T-helper 1 cell (primary cell): ENCODE measurements at places on chromosomes 7 and 10.
A peak's percentile ranks its signal among the peaks of the same experiment; 100 is the strongest.

GRCh38 chr10:131162866-131163843, 148.4 kb downstream of the TCERG1L start:
- DNase-seq, result no peak

DNA sequence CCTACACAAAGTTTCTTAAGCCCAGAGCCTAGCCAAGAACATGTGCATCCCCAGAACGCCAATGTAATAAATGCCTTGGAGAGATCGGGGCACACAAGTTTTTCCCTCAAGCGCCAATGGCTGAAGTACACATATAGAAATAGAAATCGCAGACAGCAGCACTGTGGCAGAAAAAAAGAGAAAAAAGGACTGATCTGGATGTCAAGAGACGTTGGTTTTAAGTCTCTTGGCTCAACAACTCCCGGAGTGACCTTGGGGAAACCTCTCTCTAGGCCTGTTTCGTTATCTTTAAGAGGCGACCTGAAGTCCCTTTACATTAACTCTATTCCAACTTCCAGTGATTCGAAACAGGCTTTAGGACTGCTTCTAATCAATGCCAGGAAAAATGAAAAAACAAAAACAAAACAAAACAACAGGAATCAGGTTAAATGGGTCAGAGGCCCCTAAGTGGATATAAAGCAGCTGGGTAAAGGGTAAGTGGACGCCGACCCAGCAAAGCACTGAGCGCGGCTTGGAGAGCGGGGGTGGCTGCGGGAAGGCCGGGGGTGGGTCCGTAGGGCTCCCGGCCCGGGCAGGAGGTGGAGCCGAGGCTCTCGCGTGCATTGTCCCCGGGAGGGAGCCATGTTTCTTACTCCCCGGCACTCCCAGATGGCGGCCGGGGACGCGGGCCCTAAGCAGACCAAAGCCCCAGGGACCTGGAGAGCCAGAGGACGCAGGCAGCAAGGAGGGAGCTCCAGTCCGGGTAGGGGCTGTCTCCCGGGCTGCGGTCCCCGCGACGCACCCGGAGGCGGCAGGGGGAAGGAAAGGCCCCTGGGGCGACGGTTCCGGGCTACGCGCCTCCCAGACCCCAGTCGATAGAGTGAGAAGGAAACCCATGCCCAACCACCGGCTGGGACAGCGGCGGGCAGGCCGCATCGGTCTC, 757 bp downstream of the EIF3A start:
- peak; percentile 55 for DNase-seq

GRCh38 chr7:79221211-79221610, 232.3 kb downstream of the MAGI2 start:
- no peak for DNase-seq

DNA sequence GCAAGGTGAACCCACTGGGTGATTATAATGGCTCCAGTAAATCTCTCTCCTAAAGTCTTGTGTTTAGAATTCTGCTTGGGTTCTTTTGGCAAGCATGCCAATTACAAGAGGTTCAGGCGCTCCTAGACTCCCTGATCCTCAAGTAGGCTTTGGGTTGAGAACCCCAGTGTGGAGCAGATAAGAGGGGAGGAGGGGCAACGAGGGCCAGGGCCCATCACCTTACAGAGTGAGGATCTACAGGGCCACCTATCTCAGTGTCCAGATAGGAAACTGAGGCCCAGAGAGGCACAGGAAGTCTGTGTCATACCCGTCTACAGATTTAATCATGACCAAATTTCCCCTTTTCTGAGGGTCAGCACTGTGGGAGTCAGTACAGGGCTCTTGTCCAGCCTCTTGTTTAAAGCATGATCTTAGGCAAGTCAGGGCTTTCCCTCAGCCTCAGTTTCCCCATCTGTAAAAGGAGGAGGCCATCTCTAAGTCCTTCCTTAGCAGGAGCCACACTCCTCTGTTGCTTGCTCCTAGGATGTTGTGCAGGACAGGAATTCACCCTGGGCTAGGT, 4.4 kb downstream of the TACR2 start:
- no peak for DNase-seq

- peak; percentile 52 for DNase-seq
Measured at GRCh38 chr7:50632561-50633413, 67.6 kb upstream of the DDC start.

DNA sequence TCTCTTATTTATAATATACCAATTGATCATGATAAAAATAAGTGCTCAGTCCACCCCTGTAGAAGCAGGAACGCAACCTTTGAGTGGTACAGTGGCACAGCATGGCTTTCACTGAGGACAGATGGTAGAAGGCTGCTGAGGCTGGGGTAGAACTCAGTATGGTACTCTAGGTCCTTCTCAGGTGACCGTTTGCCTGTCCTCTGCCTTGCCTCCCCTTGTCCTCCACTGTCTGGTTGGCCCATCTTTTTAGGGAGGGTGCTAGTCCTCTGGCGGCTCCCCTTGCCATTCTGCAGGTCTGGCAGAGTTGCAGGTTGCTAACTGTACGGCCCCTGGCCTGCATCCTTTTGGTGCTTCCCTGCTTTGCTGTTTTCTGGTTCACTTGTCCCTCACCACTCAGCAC, 27.3 kb downstream of the SLC18A2 start:
- no peak for DNase-seq

GRCh38 chr7:45328403-45328981, 170.9 kb downstream of the RAMP3 start:
- no peak for DNase-seq

DNA sequence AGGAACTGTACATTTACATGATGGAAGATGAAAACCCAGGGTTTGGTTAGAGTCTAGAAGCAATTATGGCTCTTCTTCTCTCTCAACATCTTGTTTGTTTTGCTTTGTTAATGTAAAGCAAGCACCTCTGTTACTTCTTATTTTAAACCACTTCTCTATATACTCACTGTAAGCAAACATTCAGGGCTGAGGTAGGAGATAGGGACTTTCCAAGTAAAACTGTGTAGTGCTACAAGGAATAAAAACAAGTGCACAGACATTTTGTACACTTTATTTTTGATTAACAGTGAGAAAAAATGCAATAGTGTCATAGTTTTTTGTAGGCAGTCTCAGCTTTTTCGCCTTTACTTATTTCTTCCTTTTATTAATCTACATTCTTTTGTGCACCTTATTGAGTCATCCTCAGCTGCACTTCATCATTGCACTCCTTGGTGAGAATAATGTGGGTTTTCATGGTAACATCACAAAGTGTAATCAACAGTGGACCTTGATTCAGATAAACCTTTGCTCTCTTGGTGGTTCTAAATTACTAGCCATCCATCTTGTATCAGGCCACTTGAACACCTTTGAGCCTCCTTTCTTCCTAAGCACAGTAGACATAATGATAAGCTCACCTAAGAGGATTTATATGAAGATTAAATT, 52.9 kb downstream of the ELMO1 start:
- no peak for DNase-seq

- no peak for DNase-seq
Measured at GRCh38 chr7:25087855-25088254, 37.2 kb downstream of the CYCS start.

DNA sequence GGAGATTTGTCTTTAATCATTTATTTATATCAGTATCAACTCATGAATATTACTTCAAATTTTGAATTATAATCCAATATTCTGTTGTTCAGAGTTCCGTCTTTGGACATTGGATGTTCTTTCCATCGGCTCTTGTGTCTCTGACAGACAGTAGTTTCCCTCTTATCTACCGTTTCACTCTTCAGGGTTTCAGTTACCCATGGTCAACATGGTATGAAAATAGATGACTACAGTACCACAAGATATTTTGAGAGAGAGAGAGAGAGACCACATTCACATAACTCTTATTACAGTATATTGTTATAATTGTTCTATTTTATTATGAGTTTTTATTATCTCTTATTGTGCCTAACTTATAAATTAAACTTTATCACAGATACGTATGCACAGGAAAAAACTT, 6.8 kb downstream of the SHTN1 start:
- DNase-seq, result no peak

GRCh38 chr10:110903280-110904278, 15.4 kb downstream of the BBIP1 start:
- DNase-seq, result no peak

DNA sequence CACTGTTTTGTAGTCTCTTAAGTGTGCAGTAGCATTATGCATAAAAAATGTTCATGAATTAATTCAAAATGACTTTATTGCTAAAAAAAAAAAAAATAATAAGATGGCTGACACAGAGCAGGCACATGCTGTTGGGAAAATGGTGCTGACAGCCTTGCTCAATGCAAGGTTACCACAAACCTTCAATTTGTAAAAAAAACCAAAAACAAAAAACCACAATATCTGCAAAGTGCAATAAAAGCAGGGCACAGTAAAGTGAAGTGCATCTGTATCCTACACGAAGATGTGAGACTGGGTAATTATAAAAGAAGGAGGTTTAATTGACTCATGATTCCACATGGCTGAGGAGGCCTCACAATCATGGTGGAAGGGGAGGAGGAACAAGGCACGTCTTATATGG, 185.8 kb downstream of the USP6NL start:
- no peak for DNase-seq

- DNase-seq, result no peak
Measured at GRCh38 chr10:81179324-81179723, 641.6 kb downstream of the SH2D4B start.

DNA sequence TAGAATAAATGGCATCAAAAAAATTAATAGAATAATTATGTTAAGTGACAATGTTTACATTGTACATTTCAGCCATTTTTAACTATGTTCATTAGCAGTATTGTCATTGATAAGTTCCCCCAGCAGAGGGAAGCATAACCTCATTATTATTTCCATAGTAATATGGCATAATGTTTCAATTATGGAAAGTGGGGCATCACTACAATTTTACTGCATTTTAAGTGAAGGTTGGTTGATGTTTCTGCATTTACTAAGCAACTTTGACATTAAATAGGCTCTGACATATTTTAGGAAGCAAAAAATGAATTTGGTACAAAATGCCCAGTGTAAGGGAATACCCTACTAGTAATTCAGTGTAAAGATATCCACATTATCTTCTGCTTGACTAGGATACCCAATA, 218.3 kb downstream of the SEMA3A start:
- no peak for DNase-seq

DNA sequence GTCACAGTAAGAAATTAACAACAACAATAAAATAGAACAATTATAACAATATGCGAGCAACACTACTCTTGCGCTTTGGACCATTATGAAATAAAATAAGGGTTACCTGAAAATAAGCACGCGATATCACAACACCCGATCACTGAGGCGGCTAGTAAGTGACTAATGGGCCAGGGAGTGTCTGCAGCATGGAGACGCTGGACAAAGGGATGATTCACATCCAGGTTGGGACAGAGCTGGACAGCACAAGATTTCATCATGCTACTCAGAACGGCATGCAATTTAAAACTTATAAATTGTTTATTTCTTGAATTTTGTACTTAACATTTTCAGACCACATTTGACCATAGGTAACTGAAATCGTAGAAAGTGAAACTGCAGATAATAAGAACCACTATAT, 15.6 kb downstream of the HIBADH start:
- no peak for DNase-seq

DNA sequence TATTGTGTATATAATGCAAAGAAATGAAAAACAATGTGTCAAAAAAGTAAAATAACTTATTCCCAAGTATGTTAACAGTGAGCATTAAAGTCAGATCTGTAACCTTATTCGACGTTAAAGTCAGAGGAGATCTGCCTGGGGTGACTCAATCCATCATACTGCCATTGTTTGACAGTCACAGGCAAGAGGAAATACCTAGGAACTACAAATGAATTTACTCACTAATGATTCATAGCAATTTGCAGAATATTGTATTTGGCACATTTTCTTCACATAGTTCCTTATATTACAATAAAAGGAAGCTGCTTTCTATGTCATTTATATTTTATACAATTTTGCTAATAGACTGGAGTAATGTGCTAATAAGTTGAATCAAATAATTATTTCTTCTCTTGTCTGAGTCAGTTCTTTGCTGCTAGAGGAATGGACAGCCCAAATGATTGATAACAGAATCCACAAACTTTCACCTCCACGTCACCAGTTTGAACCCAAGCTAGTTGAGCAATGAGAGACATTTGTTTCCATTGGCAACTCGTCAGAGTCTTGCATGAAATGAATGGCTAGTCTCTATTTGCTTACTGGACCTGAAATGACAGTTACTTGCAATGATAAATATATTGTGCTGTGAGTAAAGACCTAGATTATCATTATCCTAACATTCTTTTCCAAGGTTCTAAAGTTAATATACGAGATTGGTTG, 48.5 kb upstream of the TMEM106B start:
- DNase-seq, result no peak

DNA sequence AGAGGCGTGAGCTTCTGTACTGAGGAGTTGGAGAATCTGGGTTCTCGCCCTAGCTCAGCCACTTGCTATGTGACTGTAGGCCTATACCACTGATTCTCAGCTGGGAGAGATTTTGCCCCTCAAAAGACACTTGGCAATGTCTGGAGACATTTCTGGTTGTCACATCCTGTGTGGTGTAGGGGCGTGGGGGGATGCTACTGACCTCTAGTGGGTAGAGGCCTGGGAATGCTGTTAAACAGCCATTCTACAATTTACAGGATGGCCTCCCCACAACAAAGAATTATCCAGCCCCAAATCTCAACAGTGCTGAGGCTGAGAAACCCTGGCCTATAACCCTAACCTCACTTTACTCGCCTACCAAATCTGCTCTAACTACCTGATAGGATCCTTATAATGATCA, 58.8 kb upstream of the GAD2 start:
- DNase-seq, result no peak

GRCh38 chr10:83617692-83618545, 521.4 kb upstream of the GHITM start:
- DNase-seq, result no peak

DNA sequence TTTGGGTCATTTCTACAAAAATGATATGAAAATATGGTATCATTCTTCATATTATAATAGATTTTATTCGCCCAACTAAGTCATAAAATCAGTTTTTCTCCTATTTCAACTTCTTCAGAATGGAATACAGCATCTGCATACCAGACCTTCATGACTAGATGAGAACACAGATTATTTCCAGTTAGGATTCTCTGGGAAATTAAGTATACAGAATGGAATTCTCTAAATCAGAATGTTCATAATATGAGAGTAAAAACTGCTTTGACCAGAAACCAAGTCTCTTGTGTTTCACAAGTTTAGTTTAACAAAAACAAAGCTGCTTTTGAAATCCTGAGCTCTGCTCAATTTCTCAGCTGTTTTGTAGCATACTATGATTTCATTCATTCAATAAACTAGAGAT, 160.3 kb upstream of the SEMA3A start:
- DNase-seq, result no peak

DNA sequence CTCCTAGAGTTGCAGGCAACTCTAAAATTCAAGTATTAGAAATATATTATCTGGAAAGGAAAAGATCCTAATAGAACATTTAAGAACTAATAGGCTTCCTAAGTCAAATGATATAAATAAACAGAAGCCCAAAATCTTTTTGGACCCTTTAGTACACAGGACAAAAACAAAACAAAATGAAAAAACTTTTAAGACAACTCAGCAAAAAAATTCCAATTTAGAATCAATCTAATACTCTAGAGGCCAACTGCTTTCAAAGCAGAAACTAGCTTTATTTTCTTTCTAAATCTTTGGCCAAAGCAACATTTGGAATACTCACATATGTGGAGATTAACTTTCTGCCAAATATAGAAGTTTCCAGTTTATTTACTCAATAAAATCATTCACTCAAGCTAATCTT, 65.2 kb downstream of the CALCR start:
- no peak for DNase-seq

GRCh38 chr10:132697578-132698200, 88.3 kb downstream of the NKX6-2 start:
- DNase-seq, result no peak

GRCh38 chr10:121927318-121927840, 452 bp downstream of the ATE1 start:
- DNase-seq, result peak; percentile 7
